ENCODE measurements at places on chromosomes 13 and 19.

GRCh38 chr13:43356567-43356966 lies 333.2 kb downstream of the DNAJC15 start:
- no peak for DNase-seq

DNA sequence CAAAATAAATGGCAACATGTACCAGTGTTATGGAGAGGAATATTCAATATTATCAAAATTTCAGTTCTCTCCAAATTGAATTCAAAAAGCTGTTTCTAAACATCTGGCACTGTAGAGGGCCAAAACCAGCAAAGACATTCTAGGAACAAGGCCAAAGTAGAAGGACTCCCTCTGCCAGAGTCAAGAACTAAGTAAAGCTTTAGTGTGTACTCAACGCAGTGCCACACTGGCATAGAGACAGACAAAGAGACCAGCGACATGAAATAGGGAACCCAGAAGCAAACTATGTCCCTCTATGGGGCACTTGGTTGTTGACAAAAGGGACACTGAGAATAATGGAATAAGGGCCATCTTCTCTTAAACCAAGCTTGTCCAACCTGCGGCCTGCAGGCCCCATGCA lies 15.6 kb downstream of the SCGB2B2 start:
- DNase-seq: no peak

DNA sequence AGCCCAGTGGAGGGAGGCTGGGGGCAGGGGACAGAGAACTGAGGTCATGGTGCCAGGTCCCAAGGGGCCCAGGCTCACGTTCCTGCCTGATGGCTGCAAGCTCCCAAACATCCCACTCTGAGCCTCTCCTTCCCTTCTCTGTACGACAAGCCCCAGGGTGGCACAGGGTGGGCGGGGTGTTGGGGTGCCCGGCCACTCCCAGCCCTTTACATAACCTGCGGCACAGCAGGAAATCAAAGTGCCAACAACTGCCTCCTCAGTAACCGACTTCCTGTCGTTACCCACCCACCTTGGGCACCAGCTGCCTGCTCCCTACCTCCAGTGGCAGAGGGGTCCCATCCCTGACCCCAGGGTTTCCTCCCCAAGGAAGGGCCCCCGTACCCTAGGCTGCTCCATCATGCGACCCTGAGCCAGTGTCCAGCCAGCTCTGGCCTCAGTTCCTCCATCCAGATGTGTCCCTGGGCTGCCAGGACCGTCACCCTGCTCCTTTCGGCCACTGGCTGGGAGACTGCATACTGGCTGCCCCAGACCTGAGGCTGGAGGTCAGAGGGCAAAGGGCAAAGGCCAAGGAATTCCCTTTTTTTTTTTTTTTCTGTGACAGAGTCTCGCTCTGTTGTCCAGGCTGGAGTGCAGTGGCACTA lies 27.7 kb upstream of the NFIC start:
- no peak for DNase-seq

DNA sequence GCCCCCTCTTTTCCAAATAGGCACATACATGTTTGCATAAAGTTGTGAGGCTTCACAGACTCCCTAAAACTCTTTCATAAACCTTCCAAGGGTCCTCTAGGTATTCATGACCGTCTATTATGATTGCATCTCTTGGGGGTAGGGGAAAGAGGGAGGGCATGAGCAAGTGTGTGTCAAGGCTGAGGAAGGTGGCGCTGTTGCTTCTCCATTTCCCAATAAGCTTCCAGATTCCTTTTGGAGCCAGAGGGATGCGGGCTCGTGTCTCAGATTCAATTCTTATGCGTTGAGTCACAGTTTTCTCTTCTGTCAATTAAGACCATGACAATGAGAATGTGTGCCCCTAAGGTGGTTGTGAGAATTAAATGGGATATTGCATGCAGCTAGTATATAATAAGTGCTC lies 51.0 kb upstream of the CYP2A7 start:
- peak; percentile 5 for DNase-seq

- DNase-seq: peak; percentile 85
Measured at GRCh38 chr13:74325106-74325505, 190.9 kb upstream of the KLF12 start.

DNA sequence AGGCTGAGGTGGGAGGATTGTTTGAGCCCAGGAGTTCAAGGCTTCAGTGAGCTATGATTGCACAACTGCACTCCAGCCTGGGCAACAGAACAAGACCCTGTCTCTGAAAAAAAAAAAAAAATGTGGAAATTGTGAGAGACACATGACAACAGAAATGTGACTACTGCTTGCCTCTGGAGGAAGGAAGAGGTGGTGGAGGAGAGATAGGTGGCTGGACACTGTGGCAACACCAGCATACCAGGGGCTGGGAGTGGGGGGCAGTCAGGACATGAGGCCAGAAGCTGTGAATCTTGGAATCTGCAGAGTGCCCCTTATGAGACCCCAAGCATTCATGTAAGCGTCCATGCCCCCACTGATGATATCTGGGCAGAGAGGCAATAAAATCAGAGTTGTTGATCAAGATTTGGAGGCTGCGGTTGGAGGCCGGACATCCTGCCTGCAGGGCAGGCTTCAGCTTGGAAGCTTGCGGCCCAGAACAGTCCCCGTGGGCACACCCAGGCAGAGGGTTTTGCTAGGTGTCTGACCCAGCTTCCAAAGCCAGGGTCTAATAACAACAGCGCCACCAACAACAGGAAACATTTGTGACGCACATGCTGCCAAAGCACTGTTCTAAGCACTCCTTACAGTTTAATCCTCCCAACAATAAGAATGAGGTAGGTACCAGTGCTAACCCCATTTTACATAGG lies 16.9 kb downstream of the FAM187B start:
- no peak for DNase-seq

GRCh38 chr19:4586691-4587090 lies 27.2 kb upstream of the SEMA6B start:
- DNase-seq: no peak

DNA sequence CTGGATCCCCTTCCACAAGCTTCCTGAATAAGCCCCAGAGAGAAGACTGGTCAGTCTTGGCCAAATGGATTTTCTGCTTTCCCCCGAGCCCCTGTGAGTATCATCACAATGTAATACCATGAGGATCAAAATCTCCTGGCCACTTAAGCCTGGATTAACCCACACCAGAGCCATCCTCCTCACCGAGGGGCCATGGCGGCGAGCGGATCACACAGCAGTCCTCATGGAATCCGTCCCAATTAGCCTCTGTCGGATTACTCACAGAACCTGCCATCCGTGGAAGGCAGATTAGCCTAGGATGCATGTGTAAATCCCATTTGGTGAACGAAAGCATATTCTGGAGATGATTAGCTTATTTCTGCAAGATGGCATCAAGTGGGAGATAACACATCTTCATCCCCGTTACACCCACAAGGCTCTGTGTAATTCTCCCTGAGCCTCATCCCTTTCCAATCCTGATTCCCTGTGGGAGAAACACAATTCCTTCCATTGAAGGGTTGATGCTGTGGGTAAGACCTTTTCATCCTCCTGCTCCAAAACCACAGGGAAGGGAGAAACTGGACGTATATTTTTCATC lies 42.5 kb downstream of the GNG7 start:
- no peak for DNase-seq

DNA sequence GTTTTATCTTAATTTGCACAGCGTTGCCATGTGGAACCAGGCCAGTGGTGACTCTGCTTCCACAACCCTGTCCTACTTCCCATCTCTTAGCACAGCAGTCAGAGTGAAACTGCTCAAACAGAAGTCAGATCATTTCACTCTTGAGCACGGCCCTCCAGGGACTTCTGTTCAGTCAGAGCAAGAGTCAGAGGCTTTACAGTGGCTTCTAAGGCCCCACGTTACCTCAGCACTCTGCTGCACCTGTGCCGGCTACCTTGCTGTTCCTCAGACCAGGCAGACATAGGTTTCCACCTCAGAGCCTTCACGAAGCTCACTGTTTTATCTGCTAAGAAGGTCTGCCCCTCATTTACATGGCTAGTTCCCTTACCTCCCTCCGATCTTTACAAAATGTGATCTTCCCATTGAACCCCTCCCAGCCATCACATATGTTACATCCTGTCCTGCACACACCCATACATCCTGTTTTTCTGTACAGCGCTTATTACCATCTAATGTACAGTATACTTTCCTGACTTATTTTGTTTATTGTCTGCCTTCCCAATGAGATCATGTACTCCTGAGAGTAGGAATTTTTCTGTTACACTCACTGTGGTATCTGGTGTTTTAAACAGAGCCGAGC lies 41.6 kb downstream of the TM9SF2 start:
- DNase-seq: no peak

DNA sequence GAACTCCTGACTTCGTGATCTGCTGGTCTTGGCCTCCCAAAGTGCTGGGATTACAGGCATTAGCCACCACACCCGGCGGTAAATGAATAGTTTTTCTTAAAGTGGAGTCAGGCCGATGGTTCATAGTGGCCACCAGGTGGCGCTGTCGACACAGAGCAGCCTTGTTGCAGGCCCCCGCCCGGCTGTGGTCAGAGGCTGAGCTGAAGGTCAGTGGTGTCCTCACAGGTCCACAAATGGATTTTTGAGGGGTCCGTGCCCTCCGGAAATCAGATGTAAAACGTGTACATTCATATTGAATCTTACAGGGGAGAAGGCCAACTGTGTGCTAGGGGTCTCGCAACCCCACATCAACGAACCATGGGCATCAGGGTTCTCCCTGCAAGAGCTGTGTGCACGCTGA lies 13.4 kb upstream of the WDR18 start:
- no peak for DNase-seq

All from fibroblast of skin of back (primary cell).